Thymus (tissue), 14 donors: ENCODE measurements at places on chromosomes 6 and 20.

- DNase-seq = peak; percentile 4
Observed at GRCh38 chr20:31485450-31486339, 10.6 kb downstream of the REM1 start.

- no peak for DNase-seq
Observed at GRCh38 chr6:151702851-151703658, 104.4 kb upstream of the ESR1 start.

DNA sequence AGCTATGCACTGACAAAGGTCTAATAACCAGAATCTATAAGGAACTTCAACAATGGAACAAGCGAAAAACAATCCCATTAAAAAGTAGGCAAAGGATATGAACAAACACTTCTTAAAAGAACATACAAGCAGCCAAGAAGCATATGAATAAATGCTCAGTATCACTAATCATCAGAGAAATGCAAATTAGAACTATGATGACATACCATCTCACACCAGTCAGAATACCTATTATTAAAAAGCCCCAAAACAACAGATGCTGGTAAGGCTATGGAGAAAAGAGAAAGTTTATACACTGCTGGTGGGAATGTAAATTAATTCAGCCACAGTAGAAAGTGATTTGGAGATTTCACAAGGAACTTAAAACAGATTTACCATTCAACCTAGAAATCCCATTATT is 211.8 kb downstream of the EDN1 start:
- DNase-seq = no peak

- DNase-seq = no peak
Observed at GRCh38 chr20:6265204-6265904, 142.5 kb upstream of the FERMT1 start.

DNA sequence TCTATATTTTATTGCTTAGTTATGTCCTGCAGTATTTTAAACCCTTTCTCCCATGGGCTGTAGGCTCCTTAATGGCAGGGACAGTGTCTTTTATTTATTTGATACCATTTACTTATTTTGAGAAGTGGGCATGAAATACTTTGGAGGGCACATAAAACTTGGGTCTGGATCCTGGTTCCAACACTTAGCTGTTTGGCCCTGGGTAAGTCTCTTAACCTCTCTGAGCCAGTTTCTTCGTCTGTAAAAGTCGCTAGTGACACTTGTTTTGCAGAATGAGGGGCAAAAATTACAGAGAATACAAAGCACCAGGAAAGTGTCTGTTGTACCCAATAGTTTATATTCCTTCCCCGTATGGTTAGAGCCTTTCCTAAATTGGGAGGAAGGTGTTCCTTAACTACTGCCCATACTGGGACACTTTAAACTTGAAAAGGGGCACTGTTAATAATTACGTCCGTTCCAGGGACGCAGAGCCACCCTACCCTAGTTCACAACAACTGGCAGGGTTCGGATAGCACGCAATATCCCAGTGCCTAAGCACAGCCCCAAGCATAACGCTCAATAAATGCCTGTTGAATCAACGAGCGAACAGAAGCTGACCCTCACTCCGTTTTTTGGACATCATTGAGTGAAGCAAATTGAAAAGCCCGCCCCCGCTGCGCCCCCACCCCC is 6.0 kb upstream of the ARMC12 start:
- DNase-seq = no peak

DNA sequence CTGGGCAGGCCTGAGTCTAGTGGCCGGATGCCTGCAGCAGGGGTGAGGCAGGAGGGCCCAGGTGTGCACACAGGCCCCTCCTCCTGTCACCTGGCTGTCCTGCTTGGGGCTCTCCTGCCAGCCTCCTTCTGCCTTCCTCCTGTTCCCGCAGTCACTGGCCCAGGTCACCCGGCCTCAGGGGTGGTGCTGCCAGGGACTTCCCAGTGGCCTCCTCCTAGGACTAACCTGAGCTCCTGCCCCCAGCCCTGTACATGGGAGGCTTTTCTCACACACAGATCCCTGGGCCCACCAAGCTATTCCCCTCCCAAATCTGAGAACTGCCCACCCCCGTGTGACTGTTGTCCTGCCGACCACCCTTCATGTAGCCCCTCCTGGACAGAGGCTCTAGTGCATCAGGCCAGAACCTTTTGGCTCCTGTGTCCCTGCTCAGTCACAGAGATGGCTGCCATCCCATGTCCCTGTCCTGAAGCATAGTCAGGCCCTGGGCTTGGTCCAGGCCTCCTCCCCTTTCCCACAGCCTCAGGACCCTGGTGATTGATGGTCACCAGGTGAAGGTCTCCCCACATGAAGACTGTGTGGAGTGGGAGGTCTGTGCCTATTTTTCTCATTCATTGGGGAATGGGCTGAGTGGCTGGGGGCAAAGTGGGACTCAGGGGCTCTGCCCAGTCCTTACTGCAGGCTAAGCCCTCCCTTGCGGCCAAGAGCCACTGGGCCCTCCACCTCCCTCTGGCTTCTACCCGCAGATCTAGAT is 1.1 kb upstream of the ULBP1 start:
- no peak for DNase-seq

DNA sequence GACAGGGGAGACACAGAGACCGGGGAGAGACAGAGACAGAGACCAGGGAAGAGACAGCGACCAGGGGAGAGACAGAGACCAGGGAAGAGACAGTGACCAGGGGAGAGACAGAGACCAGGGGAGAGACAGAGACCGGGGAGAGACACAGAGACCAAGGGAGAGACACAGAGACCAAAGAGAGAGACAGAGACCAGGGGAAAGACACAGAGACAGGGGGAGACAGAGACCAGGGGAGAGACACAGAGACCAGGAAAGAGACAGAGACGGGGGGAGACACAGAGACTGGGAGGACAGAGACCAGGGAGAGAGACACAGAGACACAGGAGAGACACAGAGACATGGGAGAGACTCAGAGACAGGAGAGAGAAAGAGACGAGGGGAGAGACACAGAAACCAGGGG is 43.9 kb downstream of the YTHDF1 start:
- DNase-seq = no peak

- no peak for DNase-seq
Observed at GRCh38 chr6:87357479-87358196, 13.0 kb downstream of the C6orf163 start.

DNA sequence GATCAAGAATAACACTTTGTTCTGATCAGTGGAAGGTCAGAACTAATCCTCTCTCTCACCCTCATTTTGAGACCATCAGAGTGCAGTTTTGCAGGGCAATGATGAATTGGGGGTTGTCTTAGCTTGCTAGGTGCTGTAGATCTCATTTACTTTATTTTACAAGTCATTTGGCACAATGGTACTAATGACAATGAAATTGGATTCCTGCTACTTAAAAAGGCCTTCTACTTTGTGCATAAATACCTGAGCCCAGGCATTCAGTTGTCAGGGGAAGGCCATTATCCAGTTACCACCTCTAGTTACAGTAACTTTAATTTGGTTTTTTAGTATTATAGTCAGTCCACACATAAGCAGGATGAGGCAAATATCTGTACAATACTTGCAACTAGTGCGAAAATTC is 240.0 kb downstream of the HDGFL1 start:
- no peak for DNase-seq
